ENCODE measurements at places on chromosomes 5 and 9.

DNA sequence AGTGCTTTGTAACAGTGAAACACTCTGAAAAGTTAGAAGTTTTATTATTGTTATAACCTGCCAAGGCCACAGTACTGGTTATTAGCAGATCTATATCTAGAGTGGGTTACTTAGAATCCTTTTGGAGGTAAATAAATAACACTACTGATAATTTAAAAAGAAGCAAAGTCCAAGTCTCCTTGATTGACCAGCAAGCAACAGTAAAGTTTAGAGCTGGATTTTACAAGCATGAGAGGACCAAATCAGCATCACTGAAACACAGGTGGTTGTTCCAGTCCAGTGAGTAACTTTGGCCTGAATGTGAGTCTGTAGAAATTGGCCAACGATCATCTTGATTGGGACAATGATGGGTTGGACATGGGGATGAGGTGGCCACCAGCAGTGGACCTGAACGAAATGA lies 77.2 kb upstream of the AGXT2 start:
- DNase-seq = no peak

- no peak for DNase-seq
These were observed 59.6 kb upstream of the IL17B start for GRCh38 chr5:149438711-149439132.

DNA sequence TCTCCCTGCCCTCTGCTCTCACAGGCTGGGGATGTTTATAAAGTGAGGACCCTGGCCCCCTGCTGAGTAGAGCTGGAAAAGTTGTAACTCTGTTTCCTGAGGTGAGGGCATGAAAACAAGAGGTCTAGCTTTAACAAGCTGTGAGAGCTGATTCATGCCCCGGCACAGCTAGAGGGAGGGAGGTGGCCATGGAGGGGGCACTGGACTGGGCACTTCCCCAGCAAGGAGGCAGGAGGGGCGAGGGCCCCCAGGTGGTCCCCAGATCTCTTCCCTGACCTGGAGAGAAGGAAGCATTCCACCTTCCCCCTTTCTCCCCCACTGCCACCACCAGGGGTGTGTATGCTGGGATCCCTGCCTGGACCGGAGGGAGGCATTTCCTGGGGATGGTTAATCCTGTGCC lies at the start of gene MSMP:
Gene MSMP (minus strand): TSS at position 13 of the 400 bp plus-strand sequence. CDS start 147 bp downstream, outside the sequence.
- no peak for DNase-seq

GRCh38 chr5:6540111-6540827 lies 91.6 kb downstream of the UBE2QL1 start:
- DNase-seq = no peak

DNA sequence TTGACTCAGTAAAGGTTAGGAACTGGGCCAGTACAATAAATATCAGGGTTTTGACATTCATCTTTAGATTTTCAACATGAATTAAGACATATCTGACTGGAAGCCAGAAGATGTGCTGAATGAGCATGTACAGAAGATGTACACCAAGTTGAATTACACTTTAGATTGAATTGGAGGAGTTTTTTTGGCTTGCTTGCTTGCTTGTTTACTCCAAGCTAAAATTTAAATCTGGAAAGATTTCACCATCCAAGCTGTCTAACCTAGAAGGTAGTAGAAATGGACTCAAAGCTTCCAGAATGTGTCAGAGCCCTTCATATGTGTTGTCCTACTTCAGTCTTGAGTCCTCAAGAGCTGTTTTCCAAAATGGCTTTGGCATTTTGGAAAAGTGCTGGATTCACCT lies 49.0 kb upstream of the FCHO2 start:
- no peak for DNase-seq

- no peak for DNase-seq
These were observed 6.0 kb downstream of the DMRT1 start for GRCh38 chr9:847505-847904.

DNA sequence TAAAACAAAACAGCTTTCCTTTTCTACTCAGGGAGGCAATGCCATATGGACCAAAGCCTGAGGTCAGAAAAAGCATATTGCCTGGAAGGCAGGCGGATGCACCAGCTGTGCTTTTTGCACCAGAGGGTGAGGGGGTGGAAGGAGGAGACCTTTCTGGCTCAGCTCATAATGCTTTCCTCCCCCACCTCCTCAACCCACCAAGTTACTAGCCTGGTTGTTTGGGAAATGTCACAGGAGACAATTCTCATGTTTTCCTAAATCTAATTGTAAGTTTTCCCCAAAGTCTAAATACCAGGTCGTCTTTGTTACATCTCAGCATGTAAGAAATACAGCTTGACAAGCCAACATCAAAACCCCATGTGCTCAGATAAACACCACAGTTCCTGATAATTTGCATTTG lies 72.6 kb upstream of the DMRTA1 start:
- DNase-seq = no peak

DNA sequence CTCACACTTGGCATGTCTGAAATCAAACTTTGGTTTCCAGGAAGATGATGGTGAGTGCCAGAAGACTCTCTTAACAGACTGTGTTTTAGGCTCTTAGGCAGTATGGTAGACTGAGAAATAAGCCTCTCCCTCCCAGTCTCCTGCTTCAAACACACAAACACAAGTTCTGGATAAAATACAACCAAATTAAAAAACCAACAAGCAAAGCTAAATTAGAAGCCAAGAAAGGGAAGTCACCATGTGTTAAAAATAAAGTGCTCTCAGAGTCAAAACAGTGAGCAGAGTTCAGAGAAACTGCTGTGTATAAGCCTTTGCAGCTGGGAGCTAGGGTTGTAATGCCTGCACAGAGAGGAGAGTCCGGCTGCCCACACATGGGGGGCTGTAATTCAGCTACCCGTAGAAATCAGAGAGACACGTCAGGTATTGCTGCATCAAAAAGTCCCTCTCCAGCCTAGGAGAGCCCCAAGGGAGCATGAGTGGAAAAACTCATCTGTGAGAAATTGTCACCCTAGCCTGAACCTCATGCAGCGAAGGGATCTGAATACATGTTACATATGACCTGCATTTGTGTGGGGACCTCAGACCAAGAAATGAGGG lies 62.6 kb downstream of the ANGPTL2 start:
- no peak for DNase-seq

- peak; percentile 74 for DNase-seq
These were observed 58.0 kb downstream of the SLC22A5 start for GRCh38 chr5:132427281-132428146.

DNA sequence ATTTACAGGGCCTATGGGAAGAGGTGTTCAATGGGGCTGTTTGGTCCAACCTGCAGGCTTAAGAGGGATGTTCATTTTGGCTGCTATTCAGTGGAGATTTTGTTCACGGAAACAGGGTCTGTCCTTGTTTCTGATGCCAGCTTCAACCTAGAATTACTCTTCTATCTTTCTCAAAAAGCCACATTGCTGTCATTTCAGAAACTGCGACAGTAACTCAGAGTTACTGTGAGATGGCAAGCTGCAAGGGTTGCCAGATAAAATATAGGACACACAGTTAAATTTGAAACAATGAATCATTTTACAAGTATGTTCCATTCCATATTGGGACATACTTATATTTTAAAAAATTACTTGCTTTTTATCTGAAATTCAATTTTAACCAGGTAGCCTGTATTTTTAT lies 128.0 kb downstream of the NPR3 start:
- no peak for DNase-seq

- no peak for DNase-seq
These were observed 230.7 kb downstream of the ASTN2 start for GRCh38 chr9:117184173-117184572.

- DNase-seq = no peak
These were observed 11.2 kb upstream of the COL5A1 start for GRCh38 chr9:134630393-134630790.

GRCh38 chr5:2803751-2804150 lies 52.3 kb upstream of the IRX2 start:
- no peak for DNase-seq

DNA sequence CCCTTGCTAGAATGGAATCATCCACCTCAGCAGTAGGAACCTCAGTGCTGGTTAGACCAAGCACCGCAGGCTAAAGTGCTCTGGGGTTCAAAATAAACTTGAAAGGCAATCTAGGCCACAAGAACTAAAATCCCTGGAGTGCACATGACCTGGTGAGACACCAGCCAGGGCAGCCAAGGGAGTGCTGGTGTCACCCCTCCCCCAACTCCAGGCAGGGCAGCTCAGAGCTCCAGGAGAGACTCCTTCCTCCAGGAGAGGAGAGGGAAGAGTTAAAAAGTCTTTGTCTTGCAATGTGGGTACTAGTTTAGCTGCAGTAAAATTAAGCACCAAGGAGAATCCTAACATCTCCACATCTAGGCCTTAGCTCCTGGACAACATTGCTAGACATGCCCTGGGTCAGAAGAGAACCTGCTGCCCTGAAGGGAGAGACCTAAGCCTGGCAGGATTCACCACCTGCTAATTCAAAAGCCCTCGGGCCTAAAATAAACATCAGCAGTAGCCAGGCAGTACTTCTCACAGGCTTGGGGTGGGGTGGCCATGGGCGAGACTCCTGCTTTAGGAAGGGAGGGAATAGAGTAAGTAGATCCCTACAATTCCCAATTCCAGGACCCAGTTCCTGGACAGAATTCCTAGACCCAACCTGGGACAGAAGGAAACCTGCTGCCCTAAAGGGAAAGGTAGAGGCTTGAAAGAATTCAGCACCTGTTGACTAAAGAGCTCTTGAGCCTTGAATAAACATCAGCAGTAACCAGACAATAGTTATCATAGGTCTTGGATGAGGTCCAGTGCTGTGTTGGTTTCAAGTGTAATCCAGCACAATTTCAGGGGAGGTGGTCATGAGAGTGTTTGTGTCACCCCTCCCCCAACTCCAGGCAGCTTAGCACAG lies 25.8 kb downstream of the UGT3A2 start:
- no peak for DNase-seq

- peak; percentile 86 for DNase-seq
These were observed 218.6 kb downstream of the PIK3R1 start for GRCh38 chr5:68433923-68434879.

- no peak for DNase-seq
These were observed 735 bp downstream of the PTGR1 start for GRCh38 chr9:111598733-111599091.

- no peak for DNase-seq
These were observed 144.6 kb downstream of the CCDC171 start for GRCh38 chr9:15697446-15697851.

DNA sequence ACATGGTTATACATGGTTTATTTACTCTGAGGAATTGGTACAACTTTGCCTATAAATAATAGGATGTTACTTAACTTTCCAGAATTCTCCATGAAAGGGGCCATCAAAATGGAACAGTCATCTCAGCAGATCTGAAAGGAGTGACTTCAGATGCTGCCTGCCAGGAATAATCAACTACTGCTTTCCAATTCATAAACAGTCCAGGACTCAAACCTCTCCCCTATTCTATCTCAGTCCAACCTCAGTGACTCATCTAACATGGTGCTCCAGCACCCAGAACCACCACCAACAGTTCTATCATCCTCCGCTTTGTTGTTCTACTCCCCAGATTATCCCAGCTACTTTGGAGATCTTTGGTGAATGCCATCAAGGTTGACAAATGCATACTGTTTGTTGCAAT lies 221.5 kb upstream of the MPDZ start:
- no peak for DNase-seq

DNA sequence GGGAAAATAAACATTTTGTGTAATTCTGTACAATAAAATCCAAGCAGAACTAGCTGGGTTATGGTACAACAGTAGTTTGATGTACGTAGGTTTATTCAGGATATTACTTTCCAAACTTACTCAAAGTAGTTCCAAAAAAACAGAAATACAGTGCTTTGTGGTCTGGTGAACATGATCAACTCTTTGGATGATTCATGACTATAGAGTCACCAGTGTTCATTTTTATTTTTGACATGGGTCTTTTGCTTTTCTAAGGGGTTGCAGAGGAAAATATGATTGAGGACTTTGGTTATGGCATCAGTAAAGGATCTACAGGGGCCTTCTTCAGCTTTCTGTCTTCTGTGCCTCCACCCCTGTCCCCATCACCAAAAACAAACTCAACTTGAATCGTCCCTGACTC lies 127.2 kb downstream of the TLE4 start:
- DNase-seq = no peak

DNA sequence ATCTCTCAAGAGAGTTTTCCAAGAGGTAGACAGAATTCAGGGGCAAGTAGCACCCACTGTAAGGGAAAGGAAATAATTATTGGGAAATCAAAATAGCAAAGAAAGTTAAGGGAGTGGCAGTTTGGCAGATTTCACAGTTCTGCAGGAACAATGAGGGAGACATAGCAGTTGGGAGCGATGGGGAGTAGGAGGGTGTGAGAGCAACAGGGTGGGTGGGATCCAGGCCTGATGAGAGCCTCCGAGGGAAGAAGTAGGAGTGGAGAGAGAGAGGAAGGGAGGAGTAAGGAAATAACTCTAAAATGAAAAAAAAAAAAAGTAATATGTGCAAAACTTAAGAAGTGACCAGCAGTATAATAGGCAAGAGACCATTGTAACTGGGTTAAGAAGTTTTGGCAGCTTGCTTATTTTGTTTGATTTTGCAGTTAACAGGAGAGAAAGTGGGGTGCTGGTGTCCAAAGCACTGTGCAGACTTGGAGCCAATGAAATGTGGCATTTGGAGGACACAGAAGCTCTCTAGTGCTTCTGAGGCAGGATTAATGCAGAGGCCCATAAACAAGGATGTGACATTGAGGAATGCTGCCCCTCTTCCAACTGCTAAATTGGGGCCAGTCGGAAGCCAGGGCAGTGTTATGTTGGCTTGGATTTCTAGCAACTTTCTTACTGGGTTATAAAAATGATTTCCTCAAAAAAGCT lies 10.2 kb downstream of the TNFAIP8 start:
- no peak for DNase-seq

DNA sequence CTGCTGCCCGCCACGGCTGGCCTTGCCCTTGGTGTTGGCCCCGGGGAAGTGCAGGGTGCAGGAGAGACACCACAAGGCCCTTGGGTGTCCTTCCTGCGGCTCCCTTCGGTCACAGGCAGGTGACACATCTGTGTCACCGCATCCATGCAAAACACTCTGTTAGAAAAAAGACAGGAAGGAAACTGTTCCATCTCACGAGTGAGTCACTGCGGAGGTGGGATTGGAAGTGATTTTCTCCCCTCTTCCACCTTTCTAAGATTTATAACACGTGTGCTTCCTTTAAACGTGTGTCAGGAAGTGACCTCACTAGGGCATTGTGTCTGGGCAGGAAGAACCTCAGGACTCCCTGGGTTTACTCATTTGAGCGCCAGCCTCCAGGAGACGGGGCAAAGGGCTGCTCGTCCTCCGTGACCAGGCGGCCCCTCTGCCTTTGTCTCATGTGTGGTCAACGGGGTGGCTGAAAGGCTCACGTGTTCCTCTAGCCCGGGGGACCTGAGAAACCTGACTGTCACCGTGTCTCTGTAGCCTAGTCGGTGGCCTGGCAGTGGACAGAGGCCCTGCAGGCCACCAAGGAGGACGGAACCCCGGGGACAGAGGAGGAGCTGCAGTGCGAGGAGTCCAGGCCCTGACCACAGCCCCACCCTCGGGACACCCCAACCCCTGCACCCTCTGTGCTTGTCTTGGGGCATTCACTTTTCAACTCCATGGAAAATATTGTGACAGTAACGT lies 4.9 kb upstream of the LCN1 start:
- no peak for DNase-seq

DNA sequence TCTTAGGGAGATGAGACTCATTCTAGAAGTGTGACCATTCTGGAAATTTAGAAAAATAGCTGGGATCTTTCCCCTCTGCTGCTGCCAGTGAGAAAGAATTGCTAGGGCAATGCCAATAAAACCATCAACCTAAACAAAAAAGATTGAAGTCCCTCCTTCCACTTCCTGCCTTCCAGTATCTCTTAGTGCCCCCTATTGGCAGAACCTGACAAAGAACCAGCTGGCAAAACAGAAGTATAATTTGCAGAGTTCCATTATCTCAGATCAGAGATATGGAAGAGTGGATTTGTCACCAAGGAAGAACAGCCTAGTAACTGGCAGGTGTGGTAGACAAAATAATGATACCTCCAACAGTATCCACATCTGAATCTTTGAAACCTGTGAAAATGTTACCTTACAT lies 13.8 kb upstream of the PLCXD3 start:
- DNase-seq = no peak

GRCh38 chr5:138677782-138678181 lies 75.4 kb upstream of the CTNNA1 start:
- DNase-seq = no peak
